Thyroid gland (tissue), 4 donors: ENCODE measurements at places on chromosomes 7 and 10. TPM values are rescaled to one million over a fixed set of nuclear protein-coding genes. Genes with fewer than 3 reads are reported as not detected.

Gene FAM20C
- total RNA-seq = 24.7 TPM

GRCh38 chr10:15141136-15142054 lies 27.1 kb downstream of the NMT2 start:
- DNase-seq = no peak

- no peak for DNase-seq
Observed at GRCh38 chr7:55514546-55515265, 57.6 kb downstream of the VOPP1 start.

DNA sequence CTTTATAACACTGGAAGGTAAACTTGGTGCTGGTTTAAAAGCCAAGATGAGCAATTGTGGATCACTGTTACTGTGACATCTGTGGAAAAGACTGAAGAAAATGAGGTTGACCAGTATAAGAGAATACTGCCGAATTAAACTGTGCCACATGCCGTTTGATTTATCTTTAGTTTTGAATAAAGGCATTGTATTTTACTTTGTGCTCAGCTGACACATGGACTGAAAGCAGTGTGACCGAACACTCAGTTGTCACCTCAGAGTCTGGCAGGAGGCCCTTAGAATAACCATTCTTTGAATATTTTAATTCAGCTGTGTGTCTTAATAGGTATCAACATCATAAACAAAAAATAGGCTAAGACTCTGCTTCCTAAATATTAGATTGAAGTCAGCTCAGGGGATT lies 133.7 kb upstream of the GJD4 start:
- DNase-seq = no peak

Gene CHCHD2
- total RNA-seq = 507 TPM
